ENCODE measurements at places on chromosomes 4 and X.

GRCh38 chrX:123277821-123278220, 93.7 kb downstream of the GRIA3 start:
- no peak for DNase-seq

GRCh38 chrX:24294619-24295018, 19.2 kb downstream of the SUPT20HL2 start:
- DNase-seq = peak; percentile 1

DNA sequence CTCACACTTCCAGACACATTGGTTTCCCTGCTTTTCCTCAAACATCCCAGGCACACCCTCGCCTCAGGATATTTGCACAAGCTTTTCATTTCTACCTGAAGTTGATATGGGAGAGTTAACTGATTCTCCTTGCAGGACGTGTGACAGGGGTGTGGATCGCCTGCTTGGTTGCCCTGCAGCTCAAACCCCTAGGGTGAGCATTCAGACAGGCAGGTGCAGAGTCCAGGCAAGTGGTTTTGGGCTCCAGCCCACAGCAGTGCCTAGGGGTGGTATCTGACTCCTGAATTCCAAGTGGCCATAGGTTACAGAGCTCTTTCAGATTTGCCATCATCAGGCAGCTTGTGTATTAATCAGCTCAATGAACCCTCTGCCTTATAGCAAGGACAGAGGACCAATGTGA, 1104.2 kb upstream of the IGFBP7 start:
- DNase-seq = no peak

GRCh38 chr4:108933046-108933445, 170.2 kb upstream of the ETNPPL start:
- no peak for DNase-seq

DNA sequence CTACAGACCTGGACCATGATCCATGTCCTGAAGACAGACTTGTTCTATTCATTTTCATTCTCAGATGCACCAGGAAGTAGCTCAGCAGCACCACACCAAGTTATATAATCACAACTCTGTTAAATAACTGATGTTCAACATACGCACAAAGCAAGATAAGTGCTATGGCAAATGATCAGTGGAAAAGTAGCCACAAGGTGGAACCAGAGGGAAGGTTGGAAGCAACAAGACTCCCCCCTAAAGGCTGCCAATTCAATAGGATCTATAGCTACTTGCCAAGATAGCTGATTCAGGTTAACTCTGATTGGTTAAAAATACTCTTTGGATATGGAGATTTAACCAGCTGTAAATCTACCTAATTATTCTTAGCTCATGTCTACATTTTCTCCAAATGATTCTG, 23.7 kb upstream of the FAM47B start:
- DNase-seq = no peak

DNA sequence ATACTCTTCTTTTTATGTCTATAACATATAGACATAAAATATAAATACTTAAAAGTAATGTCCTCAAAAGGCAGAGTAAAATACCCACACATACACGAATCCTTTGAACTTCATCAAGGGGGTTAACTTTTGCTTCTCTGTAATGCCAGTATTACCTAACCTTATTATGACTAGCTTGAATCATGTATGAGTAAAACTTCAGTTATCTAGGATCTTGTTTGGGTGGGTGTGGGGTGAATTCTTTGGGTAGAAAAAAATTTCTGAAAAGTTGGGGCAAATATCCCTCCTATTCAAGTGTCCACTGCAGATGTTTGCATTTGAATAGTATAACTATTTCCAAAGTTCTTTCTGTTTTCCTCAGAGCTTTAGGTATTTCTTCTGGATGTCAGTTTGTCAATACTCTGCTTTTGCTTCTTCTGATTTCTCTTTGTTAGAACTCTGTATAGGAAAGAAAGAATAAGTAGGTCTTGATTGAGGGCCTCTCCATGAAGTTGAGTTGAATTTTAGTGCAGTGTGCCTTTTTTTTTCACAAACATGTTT, 173.8 kb downstream of the ADGRL3 start:
- no peak for DNase-seq

DNA sequence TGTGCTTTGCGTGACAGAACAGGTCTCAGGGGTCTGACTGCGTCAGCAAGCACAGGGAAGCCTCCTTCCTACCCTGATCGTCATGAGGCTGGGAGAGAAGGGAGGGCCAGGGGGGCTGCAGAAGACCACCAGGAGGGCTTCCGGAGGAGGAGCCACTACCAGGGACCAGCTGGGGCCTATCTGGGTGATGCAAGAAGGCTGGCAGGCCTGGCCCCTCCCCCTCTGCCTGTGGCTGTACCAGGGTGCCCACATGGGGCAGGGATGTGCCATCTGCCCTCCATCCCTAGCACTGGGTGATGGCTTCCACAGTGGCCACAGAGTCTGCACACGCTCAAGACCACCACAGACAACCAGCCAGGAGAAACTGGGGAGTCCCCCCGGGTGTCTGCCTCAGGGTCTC, 116.4 kb upstream of the NKX1-1 start:
- DNase-seq = no peak

DNA sequence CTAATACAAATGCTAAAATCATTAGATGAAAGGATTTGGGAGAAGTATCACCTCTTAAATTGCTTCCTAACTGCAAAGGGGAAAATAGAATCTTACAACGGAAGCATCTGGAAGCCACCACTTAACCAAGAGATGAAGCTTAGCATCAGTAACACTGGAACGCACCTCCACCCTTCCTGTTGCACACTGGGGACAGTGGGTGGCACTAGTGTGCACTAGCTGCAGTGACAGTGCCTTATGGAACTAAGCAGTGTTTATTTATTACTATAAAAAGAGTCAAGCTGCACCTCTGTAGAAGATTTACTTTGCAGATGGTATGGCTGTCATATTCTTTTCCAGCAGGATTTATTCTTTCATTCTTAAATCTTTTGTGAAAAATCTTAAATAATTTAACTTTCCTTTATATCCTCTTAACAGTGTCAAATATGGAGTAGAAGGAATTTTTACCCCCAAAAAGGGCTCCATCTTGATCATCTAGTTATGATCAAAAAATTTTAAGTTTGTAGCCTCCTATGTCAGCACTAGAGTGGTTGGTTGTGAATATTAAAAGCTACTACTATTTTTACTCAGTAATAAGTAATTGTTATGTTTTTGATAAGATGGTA, 76.7 kb downstream of the SCD5 start:
- no peak for DNase-seq

GRCh38 chr4:27016551-27016950, 155.9 kb downstream of the STIM2 start:
- DNase-seq = no peak

DNA sequence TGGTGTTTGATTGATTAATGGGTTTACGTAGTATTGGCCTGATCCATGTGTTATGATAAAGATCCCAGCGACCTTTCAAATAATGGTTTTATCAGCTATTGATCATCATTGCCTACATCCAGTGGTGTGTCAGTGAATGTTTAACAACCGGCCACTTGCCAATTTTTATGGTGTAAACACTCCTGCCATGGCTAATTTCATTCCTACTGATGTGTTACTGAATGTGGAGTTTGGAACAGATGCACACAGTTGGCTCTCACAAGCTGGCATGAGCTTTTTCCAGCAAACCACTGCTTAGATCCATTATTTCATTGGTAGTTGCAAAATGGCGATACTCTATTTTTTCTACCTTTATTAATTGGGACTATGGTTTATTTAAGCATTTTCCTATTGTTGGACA, 139.9 kb downstream of the REPS2 start:
- DNase-seq = no peak

DNA sequence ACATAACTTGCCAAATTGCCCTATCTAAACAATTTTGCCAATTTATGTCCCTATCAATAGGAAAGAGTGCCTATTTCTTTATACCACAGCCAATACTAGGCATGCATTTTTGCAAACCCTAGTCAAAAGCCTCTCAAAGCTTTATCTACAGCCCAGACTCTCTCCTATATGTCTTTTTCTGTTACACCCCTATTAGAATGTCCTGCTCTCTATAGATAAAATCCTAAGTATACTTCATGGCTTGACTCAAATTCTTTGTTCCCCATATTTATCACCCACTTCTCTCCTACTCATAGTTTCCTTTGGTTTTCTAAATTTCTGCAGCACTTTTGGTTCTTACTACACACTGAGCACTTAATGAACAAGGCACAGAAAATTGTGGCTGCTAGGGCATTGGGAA, 38.0 kb downstream of the NUP62CL start:
- DNase-seq = no peak

DNA sequence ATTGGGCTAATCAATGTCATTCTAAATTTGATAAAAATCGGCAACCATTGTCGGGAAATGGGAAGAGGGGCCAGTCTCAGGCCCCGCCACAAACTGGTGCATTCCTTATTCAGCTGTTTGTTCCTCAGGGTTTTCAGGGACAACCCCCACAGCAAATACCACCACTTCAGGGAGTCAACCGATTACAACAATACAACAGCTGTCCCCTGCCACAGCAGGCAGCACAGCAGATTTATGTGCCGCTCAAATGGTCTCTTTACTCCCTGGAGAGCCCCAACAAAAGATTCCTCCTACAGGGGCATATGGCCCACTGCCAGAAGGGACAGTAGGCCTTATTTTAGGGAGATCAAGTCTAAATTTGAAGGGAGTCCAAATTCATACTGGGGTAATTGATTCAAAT, 61.8 kb downstream of the ZNF732 start:
- DNase-seq = no peak

DNA sequence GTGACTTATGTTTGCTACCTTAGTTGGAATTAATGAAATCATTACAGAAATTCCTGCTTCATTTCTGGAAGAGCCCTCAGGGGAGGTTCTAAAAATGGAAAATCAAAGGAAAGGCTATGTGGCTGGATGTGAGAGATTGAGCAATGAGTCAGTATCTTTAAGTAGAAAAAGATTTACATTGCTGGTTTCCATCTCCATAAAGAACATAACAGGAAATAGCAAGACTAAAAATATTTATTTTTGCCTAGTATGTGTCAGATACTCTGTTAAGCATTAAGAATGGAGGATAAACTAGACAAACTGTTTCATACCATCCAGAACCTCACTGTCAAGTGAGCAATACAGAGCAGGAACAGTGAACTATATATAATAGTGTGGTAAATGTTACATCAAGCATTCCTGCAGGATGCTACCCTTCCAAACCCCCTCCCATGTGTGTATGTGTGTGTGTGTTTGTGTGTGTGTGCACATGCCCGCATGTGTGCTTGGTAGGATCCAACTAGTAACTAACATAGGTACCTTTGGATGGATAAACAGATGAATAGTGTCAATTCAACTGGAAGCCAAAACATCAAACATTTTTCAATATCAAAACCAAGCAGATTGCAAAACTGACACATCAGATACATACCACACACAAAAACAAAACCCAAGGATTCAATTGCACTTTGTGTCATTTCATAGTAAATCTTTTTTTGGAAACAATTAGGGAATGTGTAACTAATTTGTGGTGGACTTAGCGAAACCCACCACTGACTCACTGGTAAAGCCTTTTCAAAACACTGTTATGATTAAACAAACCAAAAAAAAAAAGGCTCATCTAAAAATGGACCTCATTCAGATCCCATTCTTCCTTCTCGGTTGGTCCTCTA, 223.4 kb downstream of the SHROOM3 start:
- DNase-seq = no peak

GRCh38 chrX:49312176-49312575, 8.7 kb downstream of the GAGE10 start:
- DNase-seq = no peak

- no peak for DNase-seq
Measured at GRCh38 chr4:2354118-2354517, 64.3 kb downstream of the ZFYVE28 start.

- DNase-seq = no peak
Measured at GRCh38 chrX:63658920-63659319, 126.1 kb downstream of the ARHGEF9 start.

GRCh38 chrX:112866175-112866574, 25.5 kb upstream of the AMOT start:
- DNase-seq = no peak

DNA sequence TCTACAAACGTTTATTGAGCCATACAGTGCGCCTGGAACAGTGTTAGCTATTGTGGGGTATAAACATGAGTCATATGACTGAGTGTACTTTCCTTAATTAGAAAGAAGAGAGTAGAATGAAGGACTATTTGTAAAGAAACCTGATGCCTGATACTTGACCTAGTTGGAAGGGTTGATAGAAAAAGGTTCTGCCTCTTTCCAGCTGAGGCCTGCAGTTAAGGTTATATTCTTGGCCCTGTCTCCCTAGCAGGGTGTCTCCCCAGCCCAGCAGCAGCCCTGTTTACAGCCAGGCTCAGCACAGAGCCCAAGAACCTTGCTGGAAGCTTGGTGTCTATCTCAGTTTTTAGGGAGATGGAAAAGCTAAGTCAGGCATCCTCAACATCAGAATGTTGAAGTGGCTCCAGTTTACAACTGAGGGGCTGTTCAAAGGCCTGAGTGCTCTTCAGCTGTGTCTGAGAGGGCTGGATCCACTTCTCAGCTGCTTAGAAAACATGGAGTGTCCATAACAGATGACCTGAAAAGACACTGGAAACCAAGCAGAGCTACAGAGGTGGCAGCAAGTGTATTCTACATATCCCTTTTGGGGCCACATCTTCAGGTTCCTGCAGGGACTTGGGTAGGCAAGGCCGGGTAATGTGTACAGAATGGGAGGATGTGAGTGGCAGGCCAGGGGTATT, 21.6 kb downstream of the NYX start:
- no peak for DNase-seq
